ENCODE measurements at places on chromosomes 7 and 10.

DNA sequence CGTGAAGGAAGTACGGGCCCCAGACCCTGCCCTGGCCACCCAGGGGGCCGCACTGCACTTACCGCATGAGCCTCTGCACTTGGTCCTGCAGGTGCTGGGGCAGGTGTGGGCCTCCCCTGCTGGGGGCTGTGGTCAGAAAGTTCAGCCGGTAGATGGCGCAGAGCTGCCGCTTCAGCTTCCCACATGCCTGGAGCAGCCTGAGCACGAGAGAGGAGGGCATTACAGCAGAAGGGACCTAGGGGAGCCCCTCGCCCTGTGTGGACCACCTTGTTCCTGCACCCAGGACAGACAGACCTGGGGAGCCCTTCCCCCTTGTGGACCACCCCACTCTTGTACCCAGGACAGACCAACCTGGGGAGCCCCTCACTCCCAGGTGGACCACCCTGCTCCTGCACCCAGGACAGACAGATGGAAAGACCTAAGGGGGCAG, 8.7 kb upstream of the PYROXD2 start:
- DNase-seq, result no peak

DNA sequence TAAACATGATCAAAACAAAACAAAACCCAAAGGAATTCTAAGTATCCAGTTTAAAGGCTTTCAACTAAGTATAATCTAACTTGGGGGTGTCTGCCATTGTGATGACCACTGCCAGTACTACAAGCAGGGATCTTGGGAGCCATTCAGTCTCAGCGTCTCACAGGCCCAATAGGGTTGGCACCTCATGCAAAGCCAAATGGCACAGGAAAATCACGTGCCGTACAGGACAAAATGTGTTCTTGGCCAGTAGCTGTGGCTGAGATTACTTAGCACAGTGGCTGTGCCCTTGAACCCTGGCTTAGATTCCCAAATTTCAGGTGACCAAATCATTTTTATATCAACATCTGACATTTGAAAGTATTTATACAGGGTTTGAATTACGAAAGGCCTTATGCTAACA, 50.0 kb downstream of the DLD start:
- no peak for DNase-seq

- DNase-seq, result no peak
These were observed 91.1 kb downstream of the VOPP1 start for GRCh38 chr7:55481155-55481554.

DNA sequence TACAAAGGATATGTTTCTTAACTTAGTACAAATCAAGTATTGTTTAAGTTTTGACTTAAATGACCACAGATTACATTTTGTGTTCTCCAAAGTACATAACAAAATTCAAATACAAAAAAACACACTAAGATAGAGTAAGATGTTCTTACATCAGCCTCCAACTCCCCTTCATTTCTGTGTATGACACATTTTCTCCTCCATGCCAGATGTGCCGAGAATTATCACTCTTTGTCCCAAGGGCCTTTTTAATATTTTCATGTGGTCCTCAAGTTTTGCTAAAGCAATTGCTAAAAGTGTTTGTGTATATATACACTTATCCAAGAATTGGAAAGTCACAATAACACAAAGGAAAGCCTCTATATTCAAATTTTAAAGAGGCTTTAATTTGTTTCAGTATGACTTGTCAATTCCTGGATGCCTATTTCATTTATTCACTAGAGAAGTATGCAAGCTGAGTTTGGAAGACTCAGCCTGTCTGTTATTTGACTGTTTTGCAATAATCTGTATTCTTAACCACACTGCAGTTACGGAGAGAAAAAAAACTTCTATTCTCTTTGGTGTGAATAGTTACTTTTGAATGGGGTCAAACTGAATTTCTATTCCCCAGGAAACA, 586.4 kb upstream of the SEMA3D start:
- no peak for DNase-seq

- DNase-seq, result no peak
These were observed 9.0 kb upstream of the GPR141 start for GRCh38 chr7:37674531-37674930.

DNA sequence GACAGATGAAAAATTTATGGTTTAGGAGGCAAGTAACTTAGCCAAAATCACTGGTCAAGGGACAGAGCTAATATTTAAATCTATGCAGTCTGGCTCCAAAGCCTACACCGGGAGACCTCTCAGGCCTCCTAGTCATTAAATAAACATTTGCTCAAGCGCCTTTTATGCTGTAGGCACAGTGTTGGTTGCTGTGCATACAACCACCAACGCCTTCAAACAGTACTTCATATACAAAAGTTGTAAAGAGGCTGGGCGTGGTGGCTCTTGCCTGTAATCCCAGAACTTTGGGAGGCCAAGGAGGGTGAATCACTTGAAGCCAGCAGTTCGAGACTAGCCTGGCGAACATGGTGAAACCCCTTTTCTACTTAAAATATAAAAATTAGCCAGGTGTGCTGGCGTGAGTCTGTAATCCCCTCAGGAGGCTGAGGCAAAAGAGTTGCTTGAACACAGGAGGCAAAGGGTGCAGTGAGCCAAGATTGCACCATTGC, 159.8 kb downstream of the MAGI2 start:
- no peak for DNase-seq

GRCh38 chr7:129771201-129771927, 159.8 kb downstream of the NRF1 start:
- DNase-seq, result no peak

DNA sequence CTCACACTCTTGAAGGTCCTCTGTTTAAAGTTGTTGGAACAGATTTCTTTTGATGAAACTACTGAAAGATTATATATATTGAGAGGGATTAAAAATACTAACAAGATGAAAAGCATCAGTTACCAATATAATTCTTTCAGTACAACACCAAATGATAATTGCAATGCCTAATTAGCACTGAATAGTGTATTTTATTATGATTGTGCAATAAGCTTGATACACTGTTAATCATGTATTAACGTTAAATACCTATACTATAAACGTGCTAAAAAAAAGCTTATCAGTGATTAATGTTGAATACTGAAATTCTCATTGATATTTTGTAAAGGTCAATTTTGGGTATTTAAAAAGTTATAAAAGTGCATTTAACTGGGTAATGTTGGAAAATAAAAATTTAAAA, 61.5 kb downstream of the HIBADH start:
- DNase-seq, result no peak

DNA sequence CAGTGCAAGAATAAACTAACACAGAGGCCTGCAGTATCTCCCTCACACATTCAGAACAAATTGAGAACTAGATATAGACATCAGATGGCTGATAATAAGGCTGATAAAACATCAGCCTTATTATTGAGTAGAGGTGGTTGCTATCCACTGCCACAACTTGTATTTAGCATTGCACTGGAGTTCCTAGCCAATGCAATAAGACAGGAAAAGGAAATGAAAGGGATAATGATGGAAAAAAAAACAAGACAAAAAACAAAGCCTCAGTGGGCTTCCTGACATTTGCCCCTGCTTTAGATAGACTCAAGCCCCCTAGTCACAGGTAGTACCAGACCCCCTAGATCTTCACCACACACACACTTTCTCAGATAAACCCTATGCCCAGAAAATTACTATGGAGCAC, 33.2 kb upstream of the ELN start:
- DNase-seq, result no peak

DNA sequence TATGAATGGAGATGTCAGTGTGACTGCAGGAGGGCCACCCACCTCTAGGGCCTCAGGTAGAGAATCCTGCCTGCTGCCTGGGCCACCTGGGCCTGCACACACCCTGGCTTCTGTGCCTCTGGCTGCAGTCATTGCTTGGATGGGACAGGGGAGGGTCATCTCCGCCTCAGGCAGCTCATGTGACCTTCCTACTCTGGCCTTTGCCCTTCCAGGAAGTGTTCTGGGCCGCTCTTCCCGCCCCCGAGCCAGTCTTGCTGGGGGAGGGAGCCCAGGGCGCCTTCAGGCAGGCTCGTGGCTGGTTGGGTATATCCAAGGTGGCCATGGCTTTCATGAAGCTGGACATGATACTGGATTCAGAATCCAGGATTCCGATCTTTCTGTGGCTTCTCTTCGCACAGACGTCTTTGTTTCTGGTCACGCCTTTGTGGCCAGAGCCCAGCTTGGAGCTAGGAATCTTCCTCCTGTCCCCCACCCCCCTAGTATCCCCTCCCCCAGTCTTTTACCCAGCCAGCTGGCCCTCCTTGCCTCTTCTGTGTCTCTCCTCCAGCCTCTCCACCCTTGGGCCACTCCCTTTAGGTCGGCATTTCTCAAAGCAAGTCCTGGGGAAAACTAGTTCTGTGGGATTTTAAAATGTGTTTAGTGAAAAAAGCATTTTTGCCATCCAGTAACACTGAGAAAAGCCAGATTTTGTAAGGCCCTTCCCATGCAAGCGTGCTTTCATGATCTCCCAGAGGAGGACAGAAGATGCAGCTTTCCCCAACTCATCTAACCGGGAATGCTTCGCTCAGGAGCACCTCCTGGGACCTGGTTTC, 119.6 kb downstream of the ZMIZ1 start:
- DNase-seq, result no peak

DNA sequence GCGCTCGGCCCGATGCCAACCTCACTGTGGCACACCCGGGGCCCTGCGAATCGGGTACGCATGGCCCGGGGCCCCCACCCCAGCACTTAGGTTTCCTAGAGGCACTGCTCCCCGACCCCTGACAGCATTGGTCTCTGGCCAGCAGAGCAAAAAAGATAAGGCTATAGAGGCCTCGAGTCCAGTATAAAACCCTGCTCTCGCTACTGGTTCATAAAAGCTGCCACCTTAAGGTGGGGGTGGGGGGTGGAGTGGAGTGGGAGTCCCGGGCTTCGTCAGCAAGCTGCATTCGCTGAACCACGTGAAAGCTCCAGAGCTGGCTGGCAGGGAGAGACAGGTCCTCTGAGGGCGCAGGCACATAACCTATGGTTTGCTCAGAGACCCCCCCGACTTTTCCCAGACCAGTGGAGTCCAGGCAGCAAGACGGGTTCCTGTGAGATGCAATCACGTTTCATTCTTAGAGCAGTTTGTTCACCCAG, 1.3 kb downstream of the KAZALD1 start:
- DNase-seq, result no peak

- no peak for DNase-seq
These were observed 305.7 kb downstream of the ELMO1 start for GRCh38 chr7:37142958-37143357.
